ENCODE measurements at places on chromosomes 1 and 21. TPM values are rescaled to one million over a fixed set of nuclear protein-coding genes. Genes with fewer than 3 reads are reported as not detected.

- no peak for DNase-seq
Measured at GRCh38 chr1:158646465-158646864, 40.0 kb downstream of the SPTA1 start.

GRCh38 chr1:156646738-156647211 lies 4.9 kb downstream of the BCAN start:
- no peak for DNase-seq

DNA sequence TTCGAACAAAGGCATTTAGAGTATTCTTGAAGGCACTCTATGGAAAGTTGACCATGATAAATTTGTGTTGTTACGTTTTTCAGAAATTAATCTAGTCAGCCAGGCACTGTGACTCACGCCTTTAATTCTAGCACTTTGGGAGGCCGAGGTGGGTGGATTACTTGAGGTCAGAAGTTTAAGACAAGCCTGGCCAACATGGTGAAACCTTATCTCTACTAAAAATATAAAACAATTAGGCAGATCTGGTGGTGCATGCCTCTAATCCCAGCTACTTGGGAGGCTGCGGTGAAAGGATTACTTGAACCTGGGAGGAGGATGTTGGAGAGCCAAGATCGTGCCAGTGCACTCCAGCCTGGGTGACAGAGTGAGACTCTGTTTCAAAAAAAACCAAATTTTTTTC lies 130.6 kb upstream of the BRINP3 start:
- no peak for DNase-seq

GRCh38 chr1:195733408-195733807 lies 874.8 kb downstream of the KCNT2 start:
- DNase-seq = no peak

Gene DCST1
- not detected for total RNA-seq

Gene IFNLR1
- under 0.01 TPM for total RNA-seq

Data from fibroblast of villous mesenchyme (primary cell).